ENCODE measurements at places on chromosomes 16 and 17.

DNA sequence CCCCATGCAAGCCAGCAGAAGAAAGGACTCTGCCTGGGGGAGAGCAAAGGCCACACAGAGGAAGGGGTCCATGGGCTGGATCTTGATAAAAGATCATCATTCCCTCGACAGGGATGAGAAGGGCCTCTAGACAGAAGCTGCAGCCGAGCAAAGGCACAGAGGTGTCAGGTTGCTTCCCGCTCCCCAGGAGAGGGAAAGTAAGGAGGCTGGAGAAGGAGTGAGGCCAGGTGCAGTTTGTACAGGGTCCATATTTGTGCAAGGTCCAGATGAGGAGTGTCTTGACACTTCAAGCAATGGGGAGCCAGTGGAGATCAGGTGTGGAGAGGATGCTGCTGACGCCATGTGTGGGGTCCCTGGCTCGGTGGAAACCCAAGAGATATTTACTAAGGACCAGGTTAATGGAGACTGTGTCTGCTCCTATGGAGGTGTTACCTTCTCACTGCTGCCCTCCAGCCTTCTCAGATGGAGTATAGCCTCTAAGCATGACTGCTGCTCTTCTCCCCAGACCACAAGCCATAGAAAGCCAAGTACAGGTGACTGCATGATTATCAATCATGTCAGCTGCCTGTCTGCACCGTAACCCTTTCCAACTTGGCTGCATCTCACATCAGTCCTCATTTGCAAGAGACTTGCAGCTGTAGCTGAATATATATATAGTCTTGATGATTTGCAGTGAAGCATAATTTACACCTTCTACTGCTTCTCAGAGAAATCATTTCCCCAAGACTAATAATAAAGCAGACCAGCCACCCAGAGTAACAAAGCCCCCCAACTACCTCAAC is 21.1 kb downstream of the GAS7 start:
- H3K27ac ChIP-seq: no peak overlapping the region
- peaks cover under 1% of the 10 kb centered on the region for H3K4me1 ChIP-seq
- H3K4me3 ChIP-seq: no peak overlapping the region
- DNase-seq: no peak
- H3K27me3 ChIP-seq: no peaks in the 10 kb centered on the region

DNA sequence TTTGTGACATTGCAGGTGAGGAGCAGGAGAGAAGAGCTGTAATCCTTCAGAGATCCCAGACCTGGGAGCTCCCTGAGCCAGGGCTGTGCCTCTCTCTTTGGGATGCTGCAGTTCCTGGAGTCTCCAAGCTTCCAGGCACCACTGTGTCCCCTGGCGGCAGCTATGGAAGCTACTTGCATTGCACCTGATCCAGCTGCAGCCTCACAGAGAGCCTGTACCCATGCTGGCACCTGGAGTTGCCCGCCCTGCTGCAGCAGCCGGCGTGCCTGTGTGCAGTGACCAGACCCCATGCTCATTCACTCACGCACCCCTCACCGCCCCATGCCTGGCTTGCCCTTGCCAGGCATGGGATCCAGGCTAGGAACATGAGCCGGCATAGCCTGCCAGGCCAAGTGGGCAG is 51.8 kb upstream of the MED9 start:
- peak; percentile 40 for DNase-seq
- no peaks in the 10 kb centered on the region for H3K36me3 ChIP-seq
- no peaks in the 10 kb centered on the region for H3K4me1 ChIP-seq
- H3K4me3 ChIP-seq: no peak overlapping the region
- no peak overlapping the region for H3K27ac ChIP-seq

GRCh38 chr16:4580250-4580649 is 24.1 kb downstream of the C16orf96 start:
- no peaks in the 10 kb centered on the region for H3K36me3 ChIP-seq
- H3K4me3 ChIP-seq: no peak overlapping the region
- no peak overlapping the region for H3K27ac ChIP-seq
- no peaks in the 10 kb centered on the region for H3K4me1 ChIP-seq

GRCh38 chr16:72128701-72129100 is 35.1 kb downstream of the DHX38 start:
- H3K27ac ChIP-seq: no peak overlapping the region
- H3K36me3 ChIP-seq: no peaks in the 10 kb centered on the region
- H3K4me3 ChIP-seq: no peak overlapping the region
- DNase-seq: peak; percentile 23
- no peaks in the 10 kb centered on the region for H3K4me1 ChIP-seq
- no peaks in the 10 kb centered on the region for H3K27me3 ChIP-seq

GRCh38 chr16:61045931-61046330 is 990.3 kb downstream of the CDH8 start:
- H3K4me1 ChIP-seq: no peaks in the 10 kb centered on the region
- no peaks in the 10 kb centered on the region for H3K27me3 ChIP-seq
- no peak for DNase-seq

DNA sequence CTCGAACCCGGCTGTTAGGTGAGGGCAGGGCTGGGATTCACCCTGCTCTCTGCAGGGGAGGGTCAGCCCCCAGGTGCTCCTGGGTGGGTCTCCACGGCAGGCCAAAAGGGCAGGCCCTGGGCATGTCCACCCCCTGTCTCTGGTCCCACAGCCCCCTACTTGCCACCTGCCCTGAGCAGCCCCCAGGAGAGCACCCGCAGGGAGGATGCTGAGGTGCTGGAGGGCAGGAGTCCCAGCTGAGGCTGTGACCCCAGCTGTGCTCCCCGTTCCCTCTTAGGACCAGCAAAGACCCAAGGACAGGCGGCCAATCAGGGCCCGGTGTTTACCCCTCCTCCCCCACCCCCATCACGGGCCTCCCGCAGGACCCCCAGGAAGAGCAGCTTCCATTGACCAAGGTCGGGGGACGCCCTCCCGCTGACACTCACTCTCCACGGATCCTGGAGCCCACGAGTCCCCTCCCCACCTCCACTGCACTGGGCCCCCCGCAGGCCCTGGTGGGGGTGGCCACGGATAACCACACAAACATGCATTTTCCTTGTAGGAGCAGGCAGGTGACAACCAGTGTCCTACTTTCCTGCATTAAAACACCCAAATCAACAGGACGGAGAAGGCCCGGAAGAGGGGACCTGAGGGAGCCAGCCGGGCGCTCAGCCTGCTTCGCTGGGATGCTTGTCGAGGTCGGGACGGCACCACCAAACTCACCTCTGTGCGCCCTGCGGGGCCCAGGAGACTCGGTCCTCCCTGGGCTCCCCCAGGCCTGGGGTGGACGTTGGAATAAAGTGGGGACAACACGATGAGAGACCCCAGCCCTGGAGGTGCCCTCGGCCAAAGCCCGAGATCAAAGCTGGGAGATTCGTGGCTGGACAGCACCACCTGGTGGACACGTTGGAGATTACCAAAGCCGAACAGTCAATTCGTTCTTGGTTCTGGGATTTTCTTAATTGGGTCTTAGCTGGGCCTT is 22.5 kb upstream of the ENPP7 start:
- no peaks in the 10 kb centered on the region for H3K4me1 ChIP-seq
- no peak overlapping the region for H3K4me3 ChIP-seq
- peaks cover 10% of the 10 kb centered on the region for H3K27me3 ChIP-seq
- no peak overlapping the region for H3K27ac ChIP-seq
- no peak for DNase-seq

DNA sequence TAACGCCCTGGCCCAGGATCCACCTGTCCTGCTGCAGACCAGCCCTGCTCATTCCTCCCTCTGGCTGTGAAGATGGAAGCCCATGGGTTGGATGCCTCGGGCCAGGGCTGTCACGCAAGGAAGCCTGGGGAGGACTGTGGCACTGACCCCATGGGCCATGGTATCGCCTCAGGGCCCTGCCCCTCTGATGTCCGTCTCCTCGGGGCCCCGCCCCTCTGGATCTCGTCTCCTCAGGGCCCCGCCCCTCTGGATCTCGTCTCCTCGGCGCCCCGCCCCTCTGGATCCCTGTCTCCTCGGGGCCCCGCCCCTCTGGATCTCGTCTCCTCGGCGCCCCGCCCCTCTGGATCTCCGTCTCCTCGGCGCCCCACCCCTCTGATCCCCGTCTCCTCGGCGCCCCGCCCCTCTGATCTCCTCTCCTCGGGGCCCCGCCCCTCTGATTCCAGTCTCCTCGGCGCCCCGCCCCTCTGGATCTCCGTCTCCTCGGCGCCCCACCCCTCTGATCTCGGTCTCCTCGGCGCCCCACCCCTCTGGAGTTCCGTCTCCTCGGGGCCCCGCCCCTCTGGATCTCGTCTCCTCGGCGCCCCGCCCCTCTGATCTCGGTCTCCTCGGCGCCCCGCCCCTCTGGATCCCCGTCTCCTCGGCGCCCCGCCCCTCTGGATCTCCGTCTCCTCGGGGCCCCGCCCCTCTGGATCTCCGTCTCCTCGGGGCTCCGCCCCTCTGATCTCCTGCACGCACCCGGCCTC is 24.0 kb downstream of the METRNL start:
- H3K27me3 ChIP-seq: no peaks in the 10 kb centered on the region
- no peaks in the 10 kb centered on the region for H3K36me3 ChIP-seq
- peaks cover 38% of the 10 kb centered on the region for H3K4me1 ChIP-seq
- no peak overlapping the region for H3K4me3 ChIP-seq
- no peak overlapping the region for H3K27ac ChIP-seq

- H3K36me3 ChIP-seq: no peaks in the 10 kb centered on the region
- no peak for DNase-seq
- no peak overlapping the region for H3K4me3 ChIP-seq
- no peak overlapping the region for H3K27ac ChIP-seq
These were observed 66.4 kb downstream of the CYB5B start for GRCh38 chr16:69490707-69491324.

DNA sequence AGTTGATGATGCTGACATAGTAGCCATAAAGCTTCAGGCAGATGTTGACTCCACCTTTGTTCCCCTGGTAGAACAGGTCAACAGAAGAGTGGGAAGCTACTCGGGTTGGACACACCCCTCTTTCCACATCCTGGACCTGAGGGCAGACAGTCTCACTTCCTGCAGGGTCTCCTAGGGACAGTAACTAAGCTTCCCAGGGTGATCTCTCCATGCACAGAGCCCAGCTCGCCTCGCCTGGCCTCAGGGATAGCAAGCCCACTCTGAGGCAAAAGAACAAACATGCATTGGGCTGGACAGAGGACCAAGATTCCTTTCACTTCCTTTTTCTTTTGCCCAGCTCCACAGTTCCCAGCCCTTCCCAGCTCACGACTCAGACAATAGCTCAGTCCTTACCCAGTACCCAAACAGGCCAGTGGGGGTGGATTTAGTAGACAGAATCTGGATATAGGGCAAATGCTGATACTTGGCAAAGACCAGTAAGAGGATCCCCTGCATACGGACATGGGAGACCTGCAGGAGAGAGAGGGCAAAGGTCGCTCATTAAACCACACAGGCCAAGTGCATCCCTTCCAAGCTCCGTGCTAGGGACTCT is 7.0 kb downstream of the INPP5K start:
- no peak overlapping the region for H3K4me3 ChIP-seq
- H3K27ac ChIP-seq: no peak overlapping the region
- DNase-seq: no peak
- H3K4me1 ChIP-seq: peaks cover 43% of the 10 kb centered on the region

- H3K36me3 ChIP-seq: no peaks in the 10 kb centered on the region
- no peak overlapping the region for H3K4me3 ChIP-seq
- peak overlapping the region; percentile 65 for H3K27ac ChIP-seq
- DNase-seq: no peak
- peaks cover 10% of the 10 kb centered on the region for H3K4me1 ChIP-seq
These were observed 4.6 kb upstream of the PIEZO1 start for GRCh38 chr16:88789594-88789993.

DNA sequence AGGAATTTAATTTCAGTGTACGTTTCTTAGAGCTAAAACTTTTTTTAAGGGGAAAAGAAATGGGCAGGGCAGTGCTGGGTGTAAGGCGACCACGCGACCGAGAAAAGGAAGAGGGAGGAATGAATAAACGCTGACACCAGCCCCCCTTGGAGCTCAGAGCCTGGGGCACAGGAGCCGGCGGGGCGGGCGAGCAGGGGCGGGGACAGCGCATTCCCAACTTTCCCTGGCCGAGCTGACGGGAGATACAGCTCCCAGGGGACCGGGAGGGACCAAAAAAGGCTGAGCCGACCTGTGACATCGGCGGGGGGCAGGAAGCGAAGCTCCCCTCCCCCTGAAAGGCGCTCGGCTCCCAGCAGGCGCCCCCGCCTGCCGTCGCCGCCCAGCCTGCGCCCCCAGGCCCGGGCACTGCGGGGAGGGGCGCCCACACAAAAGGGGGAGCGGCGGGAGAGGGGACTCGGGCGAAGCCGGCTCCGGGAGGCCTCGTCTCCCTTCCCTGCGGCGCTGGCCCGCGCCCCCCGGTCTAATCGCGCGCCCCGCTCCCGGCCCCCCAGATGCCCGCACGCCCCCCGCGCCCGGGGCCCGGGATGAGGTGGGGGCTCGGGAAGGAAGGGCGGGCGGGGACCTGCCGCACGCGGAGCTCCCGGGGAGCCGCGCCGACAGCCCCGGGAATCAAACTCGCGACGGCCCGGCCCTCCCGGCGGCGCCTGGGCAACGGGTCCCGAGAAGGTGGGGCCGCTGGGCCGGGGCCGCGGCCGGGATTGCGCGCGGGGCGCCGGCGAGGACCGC is 622 bp downstream of the CUEDC1 start:
- H3K36me3 ChIP-seq: no peaks in the 10 kb centered on the region
- peak overlapping the region; percentile 94 for H3K27ac ChIP-seq
- DNase-seq: peak; percentile 82
- no peaks in the 10 kb centered on the region for H3K27me3 ChIP-seq
- H3K4me1 ChIP-seq: peaks cover 32% of the 10 kb centered on the region

- peaks cover 6% of the 10 kb centered on the region for H3K36me3 ChIP-seq
- H3K27ac ChIP-seq: peak overlapping the region; percentile 78
- H3K4me1 ChIP-seq: peaks cover 41% of the 10 kb centered on the region
- no peak overlapping the region for H3K4me3 ChIP-seq
These were observed 6.7 kb downstream of the NUPR1 start for GRCh38 chr16:28531777-28532744.

- peaks cover 11% of the 10 kb centered on the region for H3K36me3 ChIP-seq
- no peak for DNase-seq
- H3K4me1 ChIP-seq: peaks cover 7% of the 10 kb centered on the region
- H3K27ac ChIP-seq: no peak overlapping the region
These were observed 86.8 kb downstream of the USP32 start for GRCh38 chr17:60305141-60305540.

GRCh38 chr17:44955674-44956425 is 8.3 kb upstream of the KIF18B start:
- no peaks in the 10 kb centered on the region for H3K36me3 ChIP-seq
- H3K27ac ChIP-seq: no peak overlapping the region
- DNase-seq: no peak
- peaks cover 4% of the 10 kb centered on the region for H3K4me1 ChIP-seq

Measured in upper lobe of right lung (tissue), 1 donor.